ENCODE measurements at places on chromosomes 2 and 18.

- DNase-seq, result no peak
Measured at GRCh38 chr2:239874636-239875356, 150.3 kb downstream of the NDUFA10 start.

DNA sequence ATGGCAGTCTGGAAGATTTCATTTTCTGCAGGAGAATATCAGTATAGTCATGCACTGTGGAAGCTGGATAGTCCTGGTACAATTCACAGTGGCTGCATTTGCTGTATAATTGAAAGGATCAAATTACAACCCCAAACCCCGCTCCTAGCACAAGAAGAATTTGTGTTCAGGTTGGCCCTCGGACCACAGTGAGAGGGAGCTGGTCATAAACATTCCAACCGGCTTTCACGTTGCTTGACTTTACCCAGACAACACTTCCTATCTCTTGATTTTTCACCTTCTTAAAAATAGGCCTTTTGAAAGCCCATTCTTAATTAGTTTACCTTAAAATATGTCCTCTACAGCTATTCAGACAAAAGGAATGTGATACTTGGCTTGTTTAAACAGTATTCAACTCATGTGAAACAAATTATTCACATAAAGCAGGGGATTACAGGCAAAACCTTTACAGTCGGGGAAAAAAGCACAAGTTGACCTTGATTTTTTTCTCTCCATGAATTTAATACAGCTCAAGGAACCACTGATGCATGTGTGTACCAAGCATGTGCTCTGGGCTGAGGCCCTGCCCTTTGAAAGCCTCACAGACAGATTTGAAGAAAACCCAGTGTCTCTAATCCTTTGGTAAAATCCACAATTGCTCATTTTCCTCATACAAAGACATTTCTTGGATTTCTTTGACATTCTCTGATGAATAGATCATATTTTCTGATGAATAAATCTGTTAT, 143.0 kb upstream of the SOX11 start:
- no peak for DNase-seq

DNA sequence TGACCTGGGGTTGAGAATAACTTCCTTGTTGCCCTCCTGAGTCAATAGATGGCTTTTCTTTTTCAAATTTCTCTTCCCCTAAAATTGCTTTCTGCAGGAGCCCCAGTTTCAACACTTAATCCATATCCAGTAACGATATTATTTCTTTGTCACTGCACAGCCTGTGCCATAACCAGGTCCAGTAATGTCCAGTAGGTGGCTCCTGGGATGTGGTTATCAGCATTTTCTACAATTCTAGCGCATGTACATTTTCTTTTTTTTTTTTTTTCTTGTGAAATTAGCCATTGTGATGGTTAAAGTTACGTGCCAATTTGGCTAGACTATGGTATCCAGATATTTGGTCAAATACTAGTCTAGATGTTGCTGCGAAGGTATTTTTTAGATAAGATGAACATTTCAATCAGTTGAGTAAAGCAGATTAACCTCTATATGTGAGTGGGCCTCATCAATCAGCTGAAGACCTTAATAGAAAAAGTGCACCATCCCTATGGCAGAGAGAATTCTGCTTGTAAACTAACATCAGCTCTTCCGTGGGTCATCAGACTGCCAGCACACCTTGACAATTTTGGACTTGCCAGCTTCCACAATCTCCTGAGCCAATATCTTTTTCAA, 72.9 kb upstream of the SCG2 start:
- no peak for DNase-seq

DNA sequence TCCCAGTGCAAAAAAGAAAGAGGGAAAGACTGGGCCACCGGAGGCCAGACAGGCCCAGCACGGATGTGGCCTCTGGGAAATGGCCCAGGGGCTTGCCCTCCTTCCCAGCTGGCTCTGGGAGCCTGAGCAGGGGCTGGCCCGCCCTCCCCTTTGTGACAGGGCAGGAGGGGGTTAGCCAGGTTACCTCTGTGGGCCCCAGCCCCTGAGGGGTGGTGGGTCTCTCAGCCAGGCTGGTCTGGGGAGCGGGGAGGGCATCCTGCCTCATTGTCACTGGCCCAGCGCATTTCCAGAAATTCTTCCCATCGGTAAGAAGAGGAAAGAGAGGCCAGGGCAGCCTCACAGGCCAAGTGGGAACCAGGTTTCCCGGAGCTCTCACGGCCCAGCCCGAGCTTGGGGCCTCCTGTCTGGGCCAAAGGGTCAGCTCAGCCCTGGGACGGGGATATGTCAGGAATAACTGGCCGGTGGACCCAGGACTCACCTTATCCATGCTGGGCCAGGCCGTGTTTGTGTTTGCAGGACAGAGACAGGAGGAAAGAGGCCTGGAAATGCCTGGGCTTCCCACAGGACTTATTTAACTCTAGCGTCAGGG, 182.2 kb downstream of the ZFP36L2 start:
- DNase-seq, result no peak

- no peak for DNase-seq
Measured at GRCh38 chr2:20803226-20803682, 19.6 kb downstream of the LDAH start.

DNA sequence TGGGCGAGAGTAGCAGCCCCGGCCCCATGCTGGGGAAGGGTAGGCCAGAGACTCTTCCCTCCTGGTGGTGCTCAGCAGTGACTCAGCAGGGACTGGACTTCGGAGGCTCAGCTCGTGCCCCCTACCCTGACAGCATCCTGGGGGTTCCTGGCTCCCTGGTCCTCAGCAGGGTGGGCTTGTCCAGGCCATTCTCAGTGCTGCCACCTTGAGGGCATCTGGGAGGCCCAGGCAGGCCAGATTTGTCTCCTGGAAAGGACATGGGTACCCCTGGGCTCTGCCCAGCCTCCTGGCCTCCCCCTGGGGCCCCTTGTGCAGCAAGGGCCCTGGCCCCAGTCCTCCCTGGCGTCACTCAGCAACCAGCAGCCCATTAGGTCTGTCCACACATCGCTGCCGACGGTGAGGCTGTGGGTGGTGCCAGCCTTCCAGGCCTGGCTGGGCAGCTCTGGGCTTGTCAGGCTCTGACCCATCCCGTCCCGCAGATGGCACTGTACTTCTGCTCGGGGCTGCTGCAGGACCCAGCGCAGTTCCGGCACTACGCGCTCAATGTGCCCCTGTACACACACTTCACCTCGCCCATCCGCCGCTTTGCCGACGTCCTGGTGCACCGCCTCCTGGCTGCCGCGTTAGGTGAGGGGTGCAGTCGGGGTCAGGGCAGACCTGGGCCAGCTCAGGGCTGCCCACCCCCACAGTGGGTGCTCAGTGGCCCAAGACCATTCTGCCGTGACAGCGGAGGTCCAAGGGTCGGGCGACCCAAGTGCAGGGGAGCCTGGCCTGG, 45.0 kb upstream of the ALPP start:
- no peak for DNase-seq

DNA sequence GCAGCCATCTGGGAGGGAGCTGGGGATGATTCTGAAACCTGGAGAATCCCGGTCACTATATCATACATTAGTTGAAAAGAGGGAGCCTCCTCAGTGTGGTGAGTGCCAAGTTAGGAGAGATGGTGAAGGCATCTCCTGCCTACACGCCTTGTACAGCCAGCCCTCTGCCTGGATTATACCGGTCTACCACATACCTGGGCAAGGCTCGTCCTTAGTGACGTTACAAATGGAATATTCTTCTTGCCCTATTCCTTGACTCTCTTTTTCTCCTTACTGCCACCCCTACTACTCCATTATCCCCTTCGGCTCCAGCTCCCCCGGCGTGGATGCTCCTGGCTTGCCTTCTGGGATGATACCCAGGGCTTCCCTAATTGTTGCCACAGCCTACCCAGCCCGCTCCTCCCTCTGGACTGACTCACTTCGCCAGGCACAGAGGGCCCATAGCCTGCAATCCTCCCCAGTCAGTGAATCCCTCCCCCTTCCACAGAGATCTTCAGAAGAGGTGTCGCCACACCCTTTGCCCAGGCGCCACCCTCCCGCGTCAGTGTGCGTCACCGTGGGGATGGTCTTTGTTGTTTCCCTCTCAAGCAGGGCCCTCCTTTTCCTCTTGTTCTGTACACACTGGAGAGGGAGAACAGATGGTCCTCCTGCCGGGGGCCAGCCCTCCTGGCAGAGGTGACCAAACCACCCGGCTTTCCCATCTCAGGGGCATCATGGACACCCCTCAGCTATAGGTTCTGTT, 115.2 kb upstream of the EPAS1 start:
- no peak for DNase-seq

DNA sequence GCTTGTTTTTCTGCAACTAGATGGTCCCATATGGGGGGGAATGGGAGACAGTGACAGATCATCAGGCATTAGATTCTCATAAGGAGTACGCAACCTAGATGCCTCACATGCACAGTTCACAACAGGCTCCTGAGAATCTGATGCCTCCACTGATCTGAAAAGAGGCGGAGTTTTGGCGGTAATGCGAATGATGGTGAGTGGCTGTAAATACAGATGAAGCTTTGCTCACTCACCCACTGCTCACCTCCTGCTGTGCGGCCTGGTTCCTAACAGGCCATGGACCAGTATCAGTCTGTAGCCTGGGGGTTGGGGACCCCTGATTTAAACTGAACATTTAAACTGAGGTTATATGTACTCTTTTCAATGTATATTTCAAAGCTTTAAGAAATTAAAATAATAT, 40.7 kb downstream of the SOS1 start:
- no peak for DNase-seq

DNA sequence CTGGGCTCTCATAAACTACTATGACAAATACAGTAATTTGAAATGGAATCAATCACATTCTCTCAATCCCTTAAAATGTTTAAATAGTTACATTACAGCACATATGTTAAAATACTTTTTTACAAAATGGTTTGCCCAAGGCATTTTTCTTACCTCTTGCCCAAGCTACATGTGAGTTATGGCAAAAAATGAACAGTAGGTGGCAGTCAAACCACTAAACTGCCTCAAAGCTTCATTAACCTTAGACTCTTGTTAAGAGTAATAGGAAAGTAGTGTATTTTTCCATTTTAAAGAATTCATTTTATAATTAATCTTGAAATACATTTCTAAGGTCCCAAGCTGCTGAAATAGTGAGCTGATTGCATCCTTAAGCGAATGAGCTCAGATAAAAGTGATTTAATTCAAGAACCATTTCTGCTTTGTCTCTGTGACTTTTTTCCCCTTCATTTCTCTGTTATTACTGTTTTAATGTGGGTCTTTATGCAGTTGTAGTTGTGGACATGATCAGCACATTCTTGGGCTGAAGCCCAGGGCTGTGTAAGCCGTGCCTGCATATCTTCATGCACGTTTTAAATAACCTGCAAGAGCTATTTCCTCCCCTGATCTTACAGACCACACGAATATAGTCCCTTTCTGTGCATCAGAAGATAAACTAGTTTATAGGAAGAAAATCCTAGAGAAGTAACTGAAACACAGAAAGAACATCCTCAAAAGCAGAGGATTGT, 311.8 kb downstream of the LNPK start:
- DNase-seq, result no peak

DNA sequence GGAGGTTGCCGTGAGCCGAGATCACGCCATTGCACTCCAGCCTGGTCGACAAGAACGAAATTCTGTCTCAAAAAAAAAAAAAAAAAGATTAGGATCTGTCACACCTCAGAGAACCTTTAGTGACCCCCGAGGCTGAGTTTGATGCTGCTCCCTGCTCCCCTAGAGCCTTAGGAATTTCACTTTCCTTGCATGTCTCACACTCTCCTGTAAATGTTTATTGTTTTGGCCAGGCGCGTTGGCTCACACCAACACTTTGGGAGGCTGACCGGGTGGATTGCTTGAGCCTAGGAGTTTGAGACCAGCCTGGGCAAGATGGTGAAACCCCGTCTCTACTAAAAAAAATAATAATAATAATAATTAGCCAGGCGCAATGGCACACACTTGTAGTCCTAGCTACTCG, 31.5 kb downstream of the SRSF7 start:
- no peak for DNase-seq

GRCh38 chr18:12060182-12060870, 33.3 kb upstream of the ANKRD62 start:
- DNase-seq, result no peak

DNA sequence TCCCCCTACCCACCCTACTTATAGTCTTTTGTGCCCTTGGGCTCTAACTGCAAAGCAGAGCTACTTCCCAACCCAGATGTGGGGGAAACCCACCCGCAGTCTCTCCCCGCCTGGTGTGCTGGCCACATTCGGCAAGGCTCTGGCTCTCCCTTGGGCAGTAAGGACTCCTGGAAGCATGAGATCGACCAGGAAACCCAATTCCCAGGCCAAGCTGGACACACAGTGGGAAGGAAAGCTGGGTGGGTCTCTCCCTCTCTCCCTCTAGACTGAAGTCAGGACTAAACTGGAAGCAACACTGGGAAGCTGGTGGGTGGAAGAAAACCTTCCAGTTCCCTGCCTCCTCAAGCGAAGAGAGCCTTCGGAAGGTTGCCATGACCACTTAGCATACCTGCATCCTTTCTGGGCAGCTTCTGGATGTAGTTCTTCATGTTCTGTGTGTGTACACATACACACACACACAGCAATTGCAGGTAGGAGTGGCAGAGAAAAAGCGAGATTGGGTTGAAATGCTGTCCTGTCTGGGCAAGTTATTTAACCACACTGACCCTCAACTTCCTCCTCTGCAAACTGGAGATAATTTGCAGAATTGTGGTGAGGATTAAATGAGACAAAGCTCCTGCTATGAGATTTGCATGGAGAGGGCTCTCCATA, 33.9 kb downstream of the ZBTB7C start:
- no peak for DNase-seq

DNA sequence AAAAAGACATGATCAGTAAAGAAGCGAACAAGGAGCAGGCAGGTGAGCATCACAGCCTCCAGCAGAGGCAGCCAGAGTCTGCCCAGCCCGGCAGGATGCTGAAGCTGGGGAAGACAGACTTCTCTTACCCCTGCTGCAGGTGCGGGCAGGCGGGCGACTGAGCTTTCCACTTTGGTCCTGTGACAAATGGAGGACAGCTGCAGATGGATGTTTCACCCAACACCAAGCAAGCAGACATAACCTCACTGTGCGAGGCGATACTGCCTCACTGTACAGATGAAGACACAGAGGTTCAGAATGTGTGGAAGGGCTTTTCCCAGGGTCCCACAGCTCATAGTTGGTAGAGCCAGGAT, 251.0 kb downstream of the AFF3 start:
- DNase-seq, result no peak

DNA sequence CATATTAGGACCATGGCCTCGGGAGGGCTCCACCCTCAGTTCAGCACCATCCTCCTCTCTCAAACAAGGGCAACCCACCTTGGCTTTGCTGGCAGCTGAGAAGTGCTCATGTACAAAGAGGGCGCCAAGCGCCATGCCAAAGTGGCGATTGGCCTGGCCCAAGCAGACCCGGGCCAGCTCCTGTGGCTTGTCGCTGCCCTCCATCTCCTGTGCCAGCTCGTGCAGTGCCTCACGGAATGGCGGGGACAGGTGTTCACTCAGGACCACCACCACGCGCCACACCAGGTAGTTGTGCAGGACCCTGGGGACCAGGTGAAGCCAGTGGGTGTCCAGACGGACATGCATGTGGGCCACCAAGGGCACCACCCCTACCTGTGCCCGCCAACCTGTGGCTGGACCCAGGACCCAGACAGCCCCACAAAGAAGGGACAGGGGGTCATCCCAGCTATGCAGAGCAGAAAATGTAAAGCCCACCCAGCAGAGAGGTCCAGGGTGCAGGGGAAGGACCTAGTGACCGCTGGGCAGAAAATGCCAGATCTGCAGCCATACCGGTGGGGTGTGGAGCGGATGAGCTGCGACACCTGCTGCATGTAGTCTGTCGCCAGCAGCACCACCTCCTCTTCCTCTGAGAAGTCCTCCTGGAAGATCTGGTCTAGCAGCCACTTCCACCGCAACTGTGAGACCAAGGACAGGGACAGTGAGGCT, 3.6 kb downstream of the ECEL1 start:
- no peak for DNase-seq
